Left kidney (tissue), 8 donors: ENCODE measurements at places on chromosomes 4 and X. TPM values are rescaled to one million over a fixed set of nuclear protein-coding genes. Genes with fewer than 3 reads are reported as not detected.

Gene SLITRK2
- polyA plus RNA-seq = 2.2 TPM

Gene RENBP
- 20.7 TPM for polyA plus RNA-seq

Gene CFAP47
- polyA plus RNA-seq = 0.91 TPM

Gene AWAT2
- not detected for polyA plus RNA-seq

Gene RPGR
- polyA plus RNA-seq = 27.2 TPM

Gene SLC10A4
- polyA plus RNA-seq = 0.38 TPM

GRCh38 chr4:183831026-183831446 lies 74.1 kb upstream of the STOX2 start:
- DNase-seq = no peak

DNA sequence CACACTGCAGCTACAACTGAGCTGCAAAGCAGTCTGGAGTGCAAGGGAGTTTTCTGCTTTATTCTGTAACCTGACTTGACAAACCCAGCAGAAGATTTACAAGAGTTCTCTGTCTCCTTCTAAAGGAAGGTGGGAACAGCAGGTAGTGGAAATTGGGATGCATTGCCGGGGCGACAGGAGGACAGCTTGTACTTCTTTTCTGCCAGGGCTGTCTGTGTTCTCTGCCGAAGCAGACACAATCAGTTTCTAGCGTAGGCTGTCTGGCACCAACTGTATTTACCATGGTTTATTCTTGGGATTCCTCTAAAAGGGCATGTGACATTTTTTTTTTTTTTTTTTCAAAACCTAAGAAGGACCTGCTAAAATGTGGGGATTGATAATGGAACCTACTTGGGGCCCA lies 190.8 kb upstream of the GK2 start:
- no peak for DNase-seq

GRCh38 chr4:53919535-53919934 lies 144.9 kb downstream of the CHIC2 start:
- DNase-seq = no peak

DNA sequence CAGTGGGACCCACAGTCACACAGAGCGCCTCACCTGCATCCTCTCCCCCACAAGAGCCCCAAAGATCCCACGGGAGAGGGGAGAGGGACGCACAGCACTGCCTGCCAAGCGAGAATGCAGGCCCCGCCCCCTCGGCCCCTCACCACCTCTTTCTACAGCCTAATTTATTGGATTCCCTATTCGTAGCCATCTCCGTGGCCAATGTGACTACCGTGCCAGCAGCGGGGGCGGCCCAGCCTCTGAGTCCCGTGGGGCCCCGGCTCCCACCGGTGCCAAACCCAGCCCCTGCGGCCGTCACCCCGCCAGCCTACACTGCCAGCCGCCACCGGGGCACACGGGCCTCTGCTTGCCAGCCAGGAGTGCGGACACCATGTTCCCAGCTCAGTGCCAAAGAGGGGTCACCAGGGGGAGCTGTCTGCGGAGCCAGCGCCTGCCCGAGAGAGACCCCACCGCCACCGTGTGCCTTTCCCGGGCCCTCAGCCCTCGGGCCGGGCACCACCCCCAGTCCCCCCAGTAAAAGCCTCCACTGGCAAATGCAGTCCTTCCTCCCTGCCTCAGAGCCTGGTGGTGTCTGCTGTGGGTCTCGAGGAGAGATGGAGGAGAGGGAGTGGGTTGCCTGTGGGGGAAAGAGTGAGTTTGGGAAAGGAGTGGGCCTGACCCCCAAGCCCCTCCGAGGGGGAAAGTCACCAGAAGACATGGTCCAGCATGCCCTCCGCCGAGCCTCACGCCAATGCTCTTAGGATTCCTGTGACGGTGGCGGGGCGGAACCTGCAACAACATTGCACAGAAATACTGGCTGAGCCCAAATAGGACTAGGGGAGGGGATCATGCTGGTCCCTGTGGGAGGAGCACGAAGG lies 19.6 kb upstream of the PLXNB3 start:
- no peak for DNase-seq

DNA sequence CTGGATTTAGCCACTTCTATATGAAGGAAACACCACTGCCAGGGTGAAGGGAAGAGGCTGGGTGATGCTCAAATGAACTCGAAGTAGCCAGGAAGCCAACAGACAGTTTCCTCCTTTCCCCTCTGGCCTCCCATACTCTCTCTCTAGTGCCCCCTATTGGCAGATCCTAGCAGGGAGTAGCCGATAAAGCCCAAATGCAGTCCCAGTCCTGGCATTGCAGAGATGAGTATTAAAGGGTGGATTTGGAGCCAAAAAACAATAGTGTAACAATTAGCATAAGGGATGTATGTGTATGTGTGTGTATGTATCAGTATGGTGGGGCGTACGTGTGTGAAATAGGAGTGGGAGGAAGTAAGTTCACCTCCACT lies 213.8 kb upstream of the LDB2 start:
- DNase-seq = peak; percentile 14

DNA sequence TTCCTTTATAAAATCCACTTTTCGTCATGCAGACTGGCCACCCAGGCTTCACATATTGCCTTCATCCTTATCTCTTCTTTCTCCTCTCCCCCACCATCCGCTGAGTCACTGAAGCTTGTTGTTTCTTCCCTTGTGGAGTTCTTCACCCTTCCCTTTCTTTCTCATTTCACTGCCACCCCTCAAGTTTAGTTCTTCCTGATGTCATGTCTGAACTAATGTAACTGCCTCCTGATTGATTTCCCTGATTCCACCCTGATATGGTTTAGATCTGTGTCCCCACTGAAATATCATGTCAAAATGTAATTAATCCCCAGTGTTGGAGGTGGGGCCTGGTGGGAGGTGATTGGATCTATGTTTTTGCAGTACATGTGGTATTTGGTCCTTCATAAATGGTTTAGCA lies 151.4 kb downstream of the CPEB2 start:
- DNase-seq = no peak

DNA sequence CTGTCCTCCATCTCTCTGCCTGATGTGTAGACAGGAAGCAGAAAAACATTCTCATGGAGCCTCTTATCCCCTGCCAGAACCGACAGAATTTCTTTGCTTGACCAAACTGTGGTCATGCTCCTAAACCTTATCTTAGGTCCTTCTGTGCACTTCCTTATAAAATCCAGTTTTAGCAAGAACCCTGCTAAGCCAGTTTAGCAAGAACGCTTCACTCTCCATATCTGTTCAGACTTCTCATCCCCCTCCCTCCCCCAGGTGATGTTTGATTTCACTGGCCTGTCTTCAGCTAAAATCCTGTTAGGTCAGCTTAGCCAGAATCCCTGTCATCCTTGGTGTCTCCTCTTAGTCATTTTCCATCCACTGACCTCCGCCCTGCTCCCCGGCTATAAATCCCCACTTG lies 1130.9 kb upstream of the PRKX start:
- no peak for DNase-seq

DNA sequence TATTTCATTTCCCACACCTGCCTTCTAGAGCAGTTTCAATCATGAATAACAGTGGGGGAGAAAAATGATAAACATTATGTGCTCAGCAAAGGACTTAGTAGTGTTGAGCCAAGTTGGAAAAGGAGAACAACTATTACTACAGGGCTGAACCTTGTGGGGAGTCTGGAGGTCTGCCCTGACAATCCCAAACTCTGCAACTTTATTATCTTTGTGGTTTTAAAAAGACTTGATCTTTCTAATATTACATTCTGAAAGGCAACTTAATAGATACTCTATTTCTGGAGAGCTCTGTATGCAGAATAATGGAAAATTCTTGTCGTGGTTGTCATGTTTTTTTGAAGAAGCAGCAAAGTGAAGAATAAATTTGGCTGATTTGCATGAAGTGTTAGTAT lies 116.1 kb downstream of the SPCS3 start:
- no peak for DNase-seq

DNA sequence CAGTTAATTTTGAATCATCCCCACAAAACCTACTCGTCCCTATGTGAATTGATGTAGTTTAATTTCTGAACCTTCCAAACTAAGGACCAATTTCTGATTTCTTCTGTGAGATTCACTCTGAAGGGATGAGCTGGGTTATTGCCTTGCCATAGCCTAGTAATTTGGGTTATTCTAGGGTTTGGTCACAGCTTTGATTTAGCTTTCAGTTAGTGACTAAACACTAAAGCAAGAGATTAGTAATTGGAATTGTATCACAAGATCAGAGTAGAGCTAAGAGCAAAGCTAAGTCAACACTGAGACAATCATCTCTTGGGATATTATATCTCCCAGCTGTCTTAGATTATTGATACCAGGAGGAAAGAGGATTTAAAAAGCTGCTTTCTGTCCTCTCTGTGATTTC lies 588.0 kb downstream of the CCSER1 start:
- DNase-seq = no peak

GRCh38 chr4:157172011-157172410 lies 48.5 kb upstream of the GRIA2 start:
- no peak for DNase-seq

DNA sequence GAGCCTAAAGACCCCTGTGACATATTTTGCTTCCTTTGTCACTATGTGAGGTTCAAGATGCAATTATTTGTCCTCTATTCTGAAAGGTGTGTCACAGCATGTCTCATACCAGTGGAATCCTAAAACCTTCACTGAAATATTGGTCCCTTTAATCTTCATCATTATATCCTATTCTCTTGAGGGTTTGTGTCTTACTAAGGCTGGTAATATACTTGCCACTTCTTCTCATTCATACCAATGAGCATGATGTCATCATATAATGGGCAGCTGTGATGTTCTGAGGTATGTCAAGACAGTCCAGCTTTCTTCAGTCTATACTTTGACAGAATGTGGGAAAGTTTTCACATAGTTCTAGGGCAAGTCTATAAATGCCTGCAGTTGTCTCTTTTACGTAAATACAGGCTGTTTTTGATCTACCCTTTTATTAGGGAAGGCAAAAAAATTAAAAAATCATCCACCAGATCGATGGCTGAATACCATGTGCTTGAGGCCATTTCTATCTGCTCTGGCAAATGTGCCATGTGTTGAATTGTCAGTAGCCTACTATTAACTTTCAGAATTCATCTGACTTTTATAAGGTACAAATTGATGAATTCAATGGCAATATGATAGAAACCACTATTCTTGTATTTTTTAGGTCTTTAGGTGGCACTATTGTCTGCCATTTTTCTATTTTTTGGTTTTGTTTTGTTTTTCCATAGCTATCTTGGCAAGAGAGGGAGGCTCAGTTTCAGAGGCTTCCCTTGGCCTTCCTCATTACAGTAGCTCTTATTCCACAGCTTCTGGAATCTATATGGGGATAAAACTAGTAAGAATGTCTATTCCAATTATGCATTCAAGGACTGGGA lies 209.0 kb downstream of the PPARGC1A start:
- DNase-seq = no peak

DNA sequence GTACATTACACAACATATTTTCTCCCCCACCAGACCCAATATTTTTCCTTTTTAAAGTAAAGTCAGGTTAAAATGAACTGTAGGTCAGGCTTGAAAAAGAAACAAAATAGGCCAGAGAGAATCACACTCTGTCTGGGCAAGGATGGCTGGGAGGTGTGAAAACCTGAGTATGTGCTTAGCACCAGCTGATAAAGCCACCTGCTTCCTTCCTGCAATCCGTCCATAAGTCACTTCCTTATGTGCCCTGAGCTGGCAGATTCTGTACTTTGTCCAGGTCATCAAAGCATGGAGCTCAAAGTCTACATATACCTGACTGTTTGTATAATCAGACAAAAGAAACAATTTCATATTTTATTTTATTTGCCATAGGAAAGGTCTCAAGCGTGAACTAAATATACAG lies 37.7 kb downstream of the ANTXR2 start:
- DNase-seq = no peak

GRCh38 chr4:16887887-16888286 lies 10.6 kb downstream of the LDB2 start:
- no peak for DNase-seq
